ENCODE measurements at places on chromosomes 6 and 20.
A peak's percentile ranks its signal among the peaks of the same experiment; 100 is the strongest.

DNA sequence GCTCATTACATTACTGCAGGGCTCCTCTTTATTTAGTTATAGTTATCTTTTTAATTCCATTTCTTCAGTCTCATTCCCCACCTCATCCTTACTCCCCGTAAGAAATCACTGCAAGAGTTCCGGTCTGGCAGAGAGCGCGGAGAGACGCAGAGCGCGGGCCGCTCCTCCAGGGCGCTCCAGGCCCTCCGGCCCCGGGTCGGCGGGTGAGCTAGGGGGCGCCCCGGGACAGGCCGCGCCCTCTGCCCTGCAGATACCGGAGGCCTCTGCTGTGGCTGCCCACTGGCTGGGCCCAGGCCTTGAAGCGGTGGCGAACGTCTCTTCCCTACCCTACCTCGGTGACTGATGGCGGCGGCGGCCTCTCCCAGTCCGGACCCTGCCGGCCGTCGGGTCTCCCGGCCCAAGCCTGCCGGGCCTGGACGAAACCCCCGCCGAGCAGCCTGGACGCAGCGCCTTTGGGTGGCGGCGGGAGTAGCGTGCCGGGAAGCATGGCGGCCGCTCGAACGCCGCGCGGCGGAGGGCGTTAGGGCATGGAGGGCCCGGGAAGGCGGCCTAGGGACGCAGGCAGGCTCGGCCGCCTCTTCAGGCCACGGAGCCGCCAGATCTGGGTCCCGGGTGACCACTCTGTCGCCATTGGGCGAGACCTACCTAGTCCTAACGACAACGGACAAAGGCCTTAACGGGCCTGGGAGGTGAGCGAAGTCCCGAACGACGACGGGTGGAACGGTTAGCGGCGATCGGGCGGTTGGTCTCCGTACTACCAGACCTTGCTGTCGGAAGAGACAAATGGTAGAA lies 16.4 kb upstream of the HMGN4 start:
- peak; percentile 24 for DNase-seq

- no peak for DNase-seq
These were observed 202.9 kb upstream of the JARID2 start for GRCh38 chr6:15042938-15043337.

- DNase-seq = no peak
These were observed 129.8 kb upstream of the TIAM2 start for GRCh38 chr6:154865291-154865690.

- DNase-seq = no peak
These were observed 126.0 kb downstream of the MOXD1 start for GRCh38 chr6:132275066-132275970.

DNA sequence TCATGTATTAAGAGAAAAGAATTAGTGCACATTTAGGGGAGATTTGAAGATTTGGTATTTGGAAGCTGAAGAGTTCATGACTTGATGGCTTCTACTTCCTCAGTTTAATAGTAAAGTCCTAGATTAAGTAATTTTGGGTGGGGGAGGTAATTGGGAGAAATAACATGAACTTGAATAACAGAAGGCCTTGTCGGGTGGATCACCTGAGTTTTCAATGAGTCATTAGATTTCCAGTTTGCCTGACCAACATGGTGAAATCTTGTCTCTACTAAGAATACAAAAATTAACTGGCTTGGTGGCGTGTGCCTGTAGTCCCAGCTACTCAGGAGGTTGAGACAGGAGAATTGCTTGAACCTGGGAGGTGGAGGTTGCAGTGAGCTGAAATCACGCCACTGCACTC lies 181.0 kb downstream of the GJA1 start:
- DNase-seq = no peak

DNA sequence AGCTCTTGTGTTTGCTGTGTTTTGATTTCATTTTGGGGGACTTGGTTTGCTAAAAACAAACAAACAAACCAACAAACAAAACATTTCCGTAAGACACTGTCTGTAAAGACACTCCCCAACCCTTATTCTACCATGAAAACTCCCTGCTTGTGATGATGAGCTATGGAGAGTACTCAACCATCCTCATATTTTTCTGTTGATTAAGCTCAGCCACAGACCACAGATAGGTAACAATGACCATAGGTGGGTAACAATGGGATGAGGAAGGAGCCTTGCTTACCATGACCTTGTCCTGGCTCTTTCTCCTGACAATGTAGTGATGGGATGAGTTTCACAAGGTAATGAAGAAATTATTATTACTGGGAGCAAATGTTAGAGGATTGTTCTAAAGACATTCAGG lies 11.4 kb upstream of the FAM83B start:
- DNase-seq = no peak

GRCh38 chr6:24932832-24933231 lies 2.9 kb downstream of the RIPOR2 start:
- no peak for DNase-seq

GRCh38 chr20:64188682-64189529 lies 24.7 kb downstream of the MYT1 start:
- no peak for DNase-seq

DNA sequence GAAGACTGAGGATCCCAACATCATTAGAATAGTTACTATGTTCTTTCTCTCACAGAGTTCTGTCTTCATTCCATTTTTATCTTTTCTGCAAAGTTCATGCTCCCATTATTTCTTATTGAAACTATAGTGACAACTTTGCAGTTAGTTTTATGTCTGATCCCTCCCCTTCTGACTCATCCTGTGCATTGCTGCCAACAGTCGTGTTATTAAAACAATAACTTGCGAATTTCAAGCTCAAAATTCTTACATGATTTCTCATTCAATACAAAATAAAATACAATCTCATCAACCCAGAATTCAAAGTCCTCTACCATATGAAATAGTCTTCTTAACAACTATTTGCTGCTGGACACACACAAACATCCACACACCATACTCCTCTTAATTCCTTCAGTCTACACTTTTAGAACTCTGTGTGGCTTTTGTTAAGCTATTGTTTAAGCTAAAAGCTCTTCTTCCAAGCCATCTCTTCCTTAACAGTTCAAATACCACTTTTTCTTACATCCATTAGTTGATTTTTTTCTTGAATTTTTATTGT lies 261.4 kb upstream of the IRAK1BP1 start:
- DNase-seq = no peak

DNA sequence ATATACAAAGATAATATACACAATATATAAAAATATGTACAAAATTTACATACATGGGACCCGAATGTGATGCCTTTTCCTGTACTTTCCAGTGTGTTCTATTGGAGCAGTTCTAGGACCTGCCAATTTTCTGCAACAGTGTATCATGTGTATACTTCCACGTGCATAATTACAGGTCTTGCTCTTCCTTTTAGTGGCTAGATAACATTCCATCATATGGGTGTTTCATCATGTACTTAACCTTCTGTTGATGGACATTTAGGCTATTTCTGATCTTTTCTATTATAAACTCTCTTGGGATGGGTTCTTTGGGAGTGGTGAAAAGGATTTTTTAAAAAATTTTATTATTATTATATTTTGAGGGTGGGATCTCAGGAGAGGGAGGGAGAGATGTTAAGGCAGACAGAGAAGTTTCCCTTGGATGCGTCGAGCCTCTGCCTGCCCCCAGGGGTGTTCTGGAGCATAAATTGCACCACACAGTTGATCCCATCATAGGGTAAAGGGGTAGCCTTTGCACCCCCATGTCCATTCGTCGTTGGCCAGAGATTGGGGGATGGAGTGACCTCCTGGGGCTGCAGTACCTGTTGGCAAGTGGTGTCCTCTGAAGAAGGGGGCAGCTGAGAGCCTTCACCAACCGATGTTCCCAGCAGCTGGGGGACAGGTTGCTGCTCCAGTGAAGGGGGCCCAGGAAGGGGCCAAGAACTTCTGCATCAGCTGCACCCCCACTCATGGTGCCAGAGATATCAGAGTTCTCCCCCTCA lies 110.3 kb downstream of the TOX2 start:
- DNase-seq = no peak

- no peak for DNase-seq
These were observed 111.1 kb downstream of the BTBD3 start for GRCh38 chr20:12028771-12029170.

DNA sequence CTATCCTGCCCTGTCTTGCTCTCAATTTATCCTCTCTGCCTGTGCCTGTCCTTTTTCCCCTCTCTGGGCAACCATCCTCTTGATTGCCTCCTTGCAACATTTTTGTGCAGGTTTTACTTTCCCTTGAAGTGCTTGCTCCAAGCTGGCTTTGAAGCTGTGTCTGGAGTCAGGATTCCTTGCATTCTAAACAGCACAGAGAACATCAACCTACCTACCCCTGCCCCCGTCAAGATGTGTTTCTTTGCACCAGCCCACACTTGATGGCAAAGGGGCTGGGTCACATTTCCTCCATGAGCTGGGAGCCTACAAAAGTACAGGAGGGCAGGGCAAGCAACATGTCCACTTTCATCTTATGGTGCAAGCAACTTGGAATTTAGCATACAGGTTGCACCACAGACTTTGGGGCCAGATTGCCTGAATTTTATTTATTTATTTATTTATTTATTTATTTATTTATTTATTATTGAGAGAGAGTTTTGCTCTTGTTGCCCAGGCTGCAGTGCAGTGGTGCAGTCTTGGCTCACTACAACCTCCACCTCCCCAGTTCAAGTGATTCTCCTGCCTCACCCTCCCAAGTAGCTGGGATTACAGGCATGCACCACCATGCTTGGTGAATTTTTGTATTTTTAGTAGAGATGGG lies 206.3 kb downstream of the COL19A1 start:
- DNase-seq = no peak

- DNase-seq = no peak
These were observed 117.4 kb upstream of the SOX4 start for GRCh38 chr6:21476112-21476511.

GRCh38 chr6:100378576-100378975 lies 86.1 kb downstream of the SIM1 start:
- DNase-seq = no peak

GRCh38 chr20:33554914-33555420 lies 65.1 kb downstream of the CBFA2T2 start:
- no peak for DNase-seq

GRCh38 chr6:47109281-47109680 lies 67.1 kb upstream of the ADGRF1 start:
- no peak for DNase-seq

GRCh38 chr20:3296261-3297078 lies 57.5 kb upstream of the SLC4A11 start:
- no peak for DNase-seq

DNA sequence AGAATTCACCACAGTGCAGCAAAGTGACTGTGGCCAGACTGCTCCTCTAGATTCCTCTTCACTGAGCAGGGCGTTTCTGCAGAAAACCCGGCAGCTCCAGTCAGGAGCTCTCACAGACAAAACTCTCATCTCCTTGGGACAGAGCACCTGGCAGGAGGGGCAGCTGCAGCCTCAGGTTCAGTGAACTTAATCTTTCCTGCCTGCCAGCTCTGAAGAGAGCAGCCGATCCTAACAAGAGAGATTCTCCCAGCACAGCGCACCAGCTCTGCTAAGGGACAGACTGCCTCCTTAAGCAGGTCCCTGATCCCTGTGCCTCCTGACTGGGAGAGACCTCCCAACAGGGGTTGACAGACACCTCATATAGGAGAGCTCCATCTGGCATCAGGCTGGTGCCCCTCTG lies 1065.5 kb downstream of the GRIK2 start:
- DNase-seq = no peak

- no peak for DNase-seq
These were observed 239.2 kb downstream of the SYNDIG1 start for GRCh38 chr20:24708411-24709295.

GRCh38 chr6:136136274-136136673 lies 113.8 kb downstream of the MTFR2 start:
- no peak for DNase-seq

- no peak for DNase-seq
These were observed 975 bp downstream of the BMP7 start for GRCh38 chr20:57265336-57265996.

GRCh38 chr6:170026751-170027646 lies 263.9 kb downstream of the DLL1 start:
- DNase-seq = no peak

DNA sequence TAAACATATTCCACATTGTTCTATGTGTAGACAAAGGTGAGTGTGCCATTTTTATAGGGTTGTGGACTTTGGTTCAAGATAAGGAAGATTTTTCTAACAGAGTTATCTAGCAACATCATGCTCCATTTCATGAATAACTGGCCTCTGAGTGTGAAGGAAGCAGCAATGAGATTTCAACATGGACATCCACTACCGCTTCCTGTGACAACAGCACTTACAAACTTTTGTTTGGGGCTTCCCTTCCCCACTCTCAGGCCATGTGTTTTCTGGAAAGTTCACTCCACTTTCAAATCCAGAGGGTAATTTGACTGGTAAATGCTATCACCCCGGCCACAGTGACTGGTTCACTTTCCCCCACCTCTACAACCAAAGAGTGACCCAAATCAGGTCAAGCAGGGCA lies 38.1 kb upstream of the PROKR2 start:
- DNase-seq = no peak
